ENCODE measurements at places on chromosomes 4 and X. TPM values are rescaled to one million over a fixed set of nuclear protein-coding genes. Genes with fewer than 3 reads are reported as not detected.

DNA sequence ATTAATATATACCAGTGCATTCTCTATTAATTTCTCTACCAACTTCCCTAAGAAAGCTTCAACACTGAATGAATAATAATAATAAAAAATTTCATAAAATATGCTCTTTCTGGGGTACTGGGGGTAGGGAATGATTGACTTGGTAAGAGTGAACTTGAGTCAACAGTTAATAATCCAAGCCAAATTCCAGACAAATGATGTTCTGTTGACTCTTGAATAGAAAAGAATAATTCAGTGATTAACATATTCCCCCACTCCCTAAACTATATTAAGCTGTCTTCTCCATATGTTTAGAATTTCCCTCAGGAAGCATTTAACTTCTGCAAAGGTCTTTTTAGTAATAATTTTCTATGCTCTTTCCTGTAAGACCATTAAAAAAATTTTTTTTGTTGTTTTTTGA, 12.3 kb downstream of the PGRMC2 start:
- DNase-seq: no peak

DNA sequence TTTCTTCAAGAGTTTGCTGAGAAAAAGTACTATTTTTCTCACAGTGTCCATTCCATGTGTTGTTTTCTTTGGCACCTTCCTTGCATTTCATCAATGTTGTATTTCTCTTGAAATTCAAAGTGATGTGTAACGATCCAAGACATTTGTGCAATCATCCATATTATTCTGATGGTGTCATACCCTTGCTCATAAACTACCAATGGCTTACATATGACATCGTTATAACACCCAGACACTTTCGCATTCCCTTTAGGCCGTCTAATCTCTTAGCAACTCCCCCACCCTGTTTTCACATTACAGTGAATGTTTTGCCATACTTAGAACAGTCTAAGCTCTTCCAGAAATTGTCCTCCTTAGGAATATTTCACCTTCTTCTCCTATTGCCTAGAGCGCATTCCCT, 1779.0 kb downstream of the PCDH7 start:
- DNase-seq: no peak

GRCh38 chr4:97073194-97073593, 1070.1 kb downstream of the STPG2 start:
- DNase-seq: no peak

Gene CXCR3
- polyA plus RNA-seq: 0.16 TPM

GRCh38 chr4:36532670-36533379, 251.4 kb downstream of the DTHD1 start:
- no peak for DNase-seq

Gene ARHGAP4
- polyA plus RNA-seq: 26.8 TPM

DNA sequence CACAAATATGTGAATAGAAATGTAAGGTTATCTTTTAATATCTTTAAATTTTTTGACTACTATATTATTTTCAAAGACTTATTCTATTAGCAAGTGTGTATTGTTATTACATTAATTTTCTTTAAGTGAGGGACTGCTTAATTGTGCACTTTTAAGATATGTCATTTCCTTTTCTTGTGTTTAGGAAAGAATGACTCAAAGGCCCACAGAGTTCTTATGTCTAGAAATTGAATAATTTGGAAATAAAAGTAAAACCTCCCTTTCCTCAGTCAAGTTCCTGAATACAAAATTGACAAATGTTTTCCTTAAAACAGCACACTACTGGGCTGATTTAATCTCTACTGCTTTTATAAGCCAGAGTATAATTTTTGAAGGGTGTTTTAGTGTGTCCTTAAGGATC, 169.7 kb downstream of the TMEM47 start:
- DNase-seq: no peak

GRCh38 chrX:72349190-72349589, 43.5 kb upstream of the CITED1 start:
- DNase-seq: no peak

GRCh38 chr4:123352240-123352945, 44.2 kb upstream of the SPRY1 start:
- no peak for DNase-seq

GRCh38 chr4:36317721-36318120, 36.3 kb downstream of the DTHD1 start:
- DNase-seq: no peak

Gene NEXMIF
- polyA plus RNA-seq: 2.7 TPM

GRCh38 chr4:52926196-52926974, 64.3 kb downstream of the RASL11B start:
- DNase-seq: no peak

Gene FAM184B
- 0.41 TPM for polyA plus RNA-seq

Gene TEX13D
- not detected for polyA plus RNA-seq

GRCh38 chr4:76755756-76756155, 142.2 kb downstream of the SOWAHB start:
- DNase-seq: no peak

Gene UGT2B15
- polyA plus RNA-seq: not detected

- no peak for DNase-seq
Measured at GRCh38 chr4:182231496-182231895, 11.7 kb upstream of the TENM3 start.

DNA sequence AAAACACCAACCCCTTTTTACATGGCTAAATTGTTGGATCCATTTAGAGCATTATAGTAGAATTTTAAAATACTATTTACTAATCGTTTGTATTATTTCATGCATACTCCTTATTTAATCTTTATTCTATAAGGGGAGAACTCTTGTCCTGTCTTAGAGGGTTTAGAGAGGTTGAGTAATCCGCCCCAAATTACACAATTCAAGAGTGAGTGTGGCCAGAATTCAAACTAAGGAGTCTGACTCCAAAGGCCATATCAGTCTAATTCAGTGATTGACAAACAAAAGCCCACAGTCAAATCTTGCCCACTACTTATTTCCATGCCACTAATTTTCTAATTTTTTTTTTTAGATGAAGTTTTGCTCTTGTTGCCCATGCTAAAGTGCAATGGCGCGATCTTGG, 33.7 kb upstream of the NEIL3 start:
- DNase-seq: no peak

Data from right renal pelvis (tissue), 4 donors.